ENCODE measurements at places on chromosomes 16 and 17. TPM values are rescaled to one million over a fixed set of nuclear protein-coding genes. Genes with fewer than 3 reads are reported as not detected.

GRCh38 chr17:31433091-31433790 lies 41.8 kb downstream of the RAB11FIP4 start:
- H3K4me3 ChIP-seq, result no peak overlapping the region
- no peaks in the 10 kb centered on the region for H3K36me3 ChIP-seq
- DNase-seq, result peak; percentile 35

GRCh38 chr17:17134957-17135333 lies 71.2 kb downstream of the PLD6 start:
- no peaks in the 10 kb centered on the region for H3K4me1 ChIP-seq
- no peaks in the 10 kb centered on the region for H3K27me3 ChIP-seq
- peaks cover 62% of the 10 kb centered on the region for H3K36me3 ChIP-seq
- H3K4me3 ChIP-seq, result no peak overlapping the region

DNA sequence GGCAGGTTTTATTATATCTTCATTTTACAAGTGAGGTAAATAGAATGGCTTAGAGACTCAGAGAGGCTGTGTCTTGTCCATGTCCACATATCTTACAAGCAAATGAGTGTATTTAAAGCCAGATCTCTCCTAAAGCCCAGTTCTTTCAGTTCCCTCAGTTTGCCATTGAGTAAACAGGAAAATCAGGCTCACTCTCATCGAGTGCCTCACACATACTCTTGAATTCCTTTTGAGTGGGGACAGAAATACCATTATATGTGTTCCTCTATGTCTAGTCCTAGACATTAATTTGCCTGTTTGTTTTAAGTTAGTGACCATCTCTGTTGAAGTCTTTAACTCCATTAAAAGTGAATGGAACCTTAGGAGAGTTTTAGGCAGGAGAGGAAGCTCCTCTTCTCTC lies 40.1 kb downstream of the BPTF start:
- no peaks in the 10 kb centered on the region for H3K27me3 ChIP-seq
- DNase-seq, result no peak
- no peak overlapping the region for H3K4me3 ChIP-seq
- H3K4me1 ChIP-seq, result peaks cover 10% of the 10 kb centered on the region
- H3K27ac ChIP-seq, result no peak overlapping the region

- H3K4me3 ChIP-seq, result no peak overlapping the region
- no peaks in the 10 kb centered on the region for H3K4me1 ChIP-seq
Measured at GRCh38 chr16:49567950-49568349, 194.3 kb downstream of the C16orf78 start.

- no peaks in the 10 kb centered on the region for H3K4me1 ChIP-seq
- H3K36me3 ChIP-seq, result peaks cover 11% of the 10 kb centered on the region
- no peak for DNase-seq
- H3K27ac ChIP-seq, result no peak overlapping the region
- no peak overlapping the region for H3K4me3 ChIP-seq
- H3K27me3 ChIP-seq, result no peaks in the 10 kb centered on the region
Measured at GRCh38 chr17:82787081-82787848, 35.4 kb downstream of the TBCD start.

GRCh38 chr16:75296606-75297005 lies 45.2 kb upstream of the BCAR1 start:
- H3K4me3 ChIP-seq, result no peak overlapping the region
- H3K27me3 ChIP-seq, result no peaks in the 10 kb centered on the region
- no peak overlapping the region for H3K27ac ChIP-seq
- DNase-seq, result no peak

- no peaks in the 10 kb centered on the region for H3K27me3 ChIP-seq
- H3K36me3 ChIP-seq, result peaks cover 29% of the 10 kb centered on the region
- no peaks in the 10 kb centered on the region for H3K4me1 ChIP-seq
- H3K4me3 ChIP-seq, result no peak overlapping the region
Measured at GRCh38 chr17:43528988-43529814, 16.9 kb downstream of the ETV4 start.

- no peaks in the 10 kb centered on the region for H3K27me3 ChIP-seq
- no peak overlapping the region for H3K27ac ChIP-seq
- no peaks in the 10 kb centered on the region for H3K36me3 ChIP-seq
Measured at GRCh38 chr17:68085771-68086381, 50.3 kb downstream of the KPNA2 start.

GRCh38 chr17:74045608-74046280 lies 157.7 kb upstream of the RPL38 start:
- H3K4me3 ChIP-seq, result no peak overlapping the region
- H3K36me3 ChIP-seq, result no peaks in the 10 kb centered on the region
- DNase-seq, result no peak
- no peak overlapping the region for H3K27ac ChIP-seq
- H3K27me3 ChIP-seq, result no peaks in the 10 kb centered on the region

- no peaks in the 10 kb centered on the region for H3K4me1 ChIP-seq
- no peak overlapping the region for H3K27ac ChIP-seq
- peaks cover 2% of the 10 kb centered on the region for H3K27me3 ChIP-seq
- H3K4me3 ChIP-seq, result no peak overlapping the region
- no peak for DNase-seq
- no peaks in the 10 kb centered on the region for H3K36me3 ChIP-seq
Measured at GRCh38 chr16:74768239-74768638, 6.4 kb downstream of the FA2H start.

DNA sequence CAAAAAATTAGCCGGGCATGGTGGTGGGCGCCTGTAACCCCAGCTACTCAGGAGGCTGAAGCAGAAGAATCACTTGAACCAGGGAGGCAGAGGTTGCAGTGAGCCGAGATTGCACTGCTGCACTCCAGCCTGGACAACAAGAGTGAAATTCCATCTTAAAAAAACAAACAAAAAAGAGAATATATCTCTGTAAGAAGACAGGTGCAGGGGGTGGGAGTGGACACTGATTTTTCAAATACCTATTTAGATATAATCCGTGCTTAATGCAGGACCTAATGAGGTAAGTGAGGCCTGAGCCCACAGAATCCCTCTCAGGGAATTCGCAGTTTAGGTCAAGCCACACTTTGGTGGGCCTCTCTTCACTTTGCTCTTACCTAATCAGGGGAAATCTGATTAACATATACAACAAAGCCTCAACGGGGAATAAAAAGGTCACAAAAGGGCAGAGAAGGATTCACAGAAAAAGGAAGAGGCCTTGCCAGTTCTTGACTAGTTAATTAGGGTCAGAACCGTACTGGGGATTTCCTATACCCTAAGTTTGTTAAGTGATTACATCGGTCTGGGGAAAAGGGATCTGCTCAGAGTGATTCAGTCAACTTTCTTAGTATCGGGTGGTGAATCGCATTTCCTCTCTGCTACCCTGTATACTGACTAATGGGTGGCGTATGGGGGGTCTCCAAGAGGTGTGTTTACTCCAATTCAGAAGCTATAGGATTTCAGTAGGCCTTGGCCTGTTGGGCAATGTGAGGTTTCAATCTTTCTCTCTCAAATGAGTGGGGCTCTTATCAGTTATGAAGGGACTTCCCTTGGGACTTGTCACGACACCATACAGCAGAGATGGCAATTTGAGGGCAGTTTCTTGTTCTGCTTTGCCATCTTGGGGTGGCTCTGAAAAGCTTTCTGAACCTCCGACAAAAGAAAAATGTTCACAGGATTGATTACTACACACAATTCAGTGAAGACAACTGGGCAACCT lies 1.9 kb upstream of the NFAT5 start:
- peak overlapping the region; percentile 95 for H3K4me3 ChIP-seq
- no peaks in the 10 kb centered on the region for H3K36me3 ChIP-seq
- H3K4me1 ChIP-seq, result peaks cover 34% of the 10 kb centered on the region
- DNase-seq, result peak; percentile 75
- peak overlapping the region; percentile 88 for H3K27ac ChIP-seq
- H3K27me3 ChIP-seq, result no peaks in the 10 kb centered on the region

GRCh38 chr16:17316005-17316404 lies 154.8 kb downstream of the XYLT1 start:
- no peaks in the 10 kb centered on the region for H3K27me3 ChIP-seq
- H3K36me3 ChIP-seq, result peaks cover 3% of the 10 kb centered on the region
- no peak overlapping the region for H3K4me3 ChIP-seq
- no peak overlapping the region for H3K27ac ChIP-seq
- no peak for DNase-seq

GRCh38 chr17:45946841-45947256 lies 52.2 kb upstream of the STH start:
- peaks cover 8% of the 10 kb centered on the region for H3K4me1 ChIP-seq
- H3K4me3 ChIP-seq, result no peak overlapping the region
- no peak for DNase-seq

CHST4 gene
- total RNA-seq, result not detected

SHISA9 gene
- not detected for total RNA-seq

PRCD gene
- total RNA-seq, result not detected

CDH5 gene
- not detected for total RNA-seq

ITGAL gene
- 393 TPM for total RNA-seq

MYL4 gene
- not detected for total RNA-seq

Measured in CD4-positive, CD25-positive, alpha-beta regulatory T cell (primary cell).